ENCODE measurements at places on chromosomes 6 and 20.

DNA sequence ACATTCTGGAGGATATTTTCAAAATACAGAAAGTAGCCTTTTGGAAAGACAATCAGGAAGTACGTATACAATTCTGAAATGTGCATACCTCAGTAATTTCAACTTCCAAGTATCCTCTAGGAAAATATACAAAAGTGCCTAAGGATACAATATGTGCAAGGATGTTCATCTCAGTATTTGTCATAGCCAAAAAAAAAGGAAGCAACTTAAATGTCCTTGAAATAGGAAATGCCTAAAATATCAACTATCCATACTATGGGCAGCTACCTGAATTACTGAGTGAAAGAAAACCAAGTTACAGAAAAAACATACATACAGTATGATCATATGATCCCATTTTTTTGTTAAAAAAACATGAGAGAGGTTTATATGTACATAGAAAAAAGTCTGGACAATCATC, 1.5 kb downstream of the PPIL1 start:
- DNase-seq: no peak

- no peak for DNase-seq
These were observed 199.1 kb downstream of the COL9A1 start for GRCh38 chr6:70103798-70104197.

DNA sequence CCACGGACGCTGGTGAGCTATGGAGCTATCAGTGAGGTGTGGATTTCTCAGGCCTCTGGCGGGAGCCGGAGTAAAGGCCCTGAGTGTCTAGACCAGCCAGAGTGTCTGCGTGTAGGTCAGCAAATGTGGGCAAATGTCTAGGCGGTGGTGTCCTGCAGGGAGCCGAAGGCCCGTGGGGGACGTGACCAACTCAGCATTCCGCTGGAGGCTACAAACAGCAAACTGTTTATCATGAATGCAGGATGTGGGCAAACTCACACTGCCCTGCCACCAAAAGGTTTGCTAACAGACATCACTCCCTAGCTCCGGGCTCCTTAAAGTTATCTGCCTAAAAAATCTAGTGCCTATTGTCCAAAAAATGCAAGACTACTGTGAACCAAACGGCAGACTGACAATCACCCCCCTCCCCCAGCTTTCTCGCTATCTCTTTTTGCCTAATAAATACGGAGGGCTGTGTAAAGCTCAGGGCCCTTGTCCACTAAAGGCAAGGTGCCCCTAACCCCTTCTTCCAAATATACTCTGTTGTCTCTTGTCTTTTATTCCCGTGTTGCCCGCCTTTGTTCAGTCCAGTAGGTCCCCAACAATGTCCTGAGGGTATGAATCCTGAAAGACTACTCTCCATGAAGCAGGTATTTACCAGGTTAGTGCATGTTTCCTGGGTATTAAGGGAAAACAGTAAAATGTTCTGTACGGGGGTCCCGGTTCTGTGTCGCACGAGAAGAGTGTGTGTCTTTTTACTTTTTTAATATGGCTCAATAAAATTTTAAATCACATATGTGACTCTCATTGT, 29.0 kb upstream of the AFDN start:
- no peak for DNase-seq

DNA sequence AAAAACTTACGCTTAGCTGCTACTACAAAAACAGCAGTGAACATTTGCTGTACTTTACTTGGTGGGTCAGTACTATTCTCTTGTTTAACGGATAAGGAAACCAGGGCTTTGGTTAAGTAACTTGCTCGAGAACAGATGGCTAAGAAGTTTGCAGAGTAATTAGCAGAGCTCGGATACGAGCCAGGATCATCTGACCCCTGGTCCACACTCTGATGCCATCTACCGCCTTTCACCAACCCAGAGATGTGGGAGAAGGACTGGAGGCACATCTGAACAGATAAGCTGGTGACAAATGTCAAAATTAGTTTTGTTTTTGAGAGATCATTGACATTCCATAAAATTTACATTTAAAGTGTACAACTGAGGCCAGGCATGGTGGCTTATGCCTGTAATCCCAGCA, 18.9 kb upstream of the RPL7L1 start:
- no peak for DNase-seq

DNA sequence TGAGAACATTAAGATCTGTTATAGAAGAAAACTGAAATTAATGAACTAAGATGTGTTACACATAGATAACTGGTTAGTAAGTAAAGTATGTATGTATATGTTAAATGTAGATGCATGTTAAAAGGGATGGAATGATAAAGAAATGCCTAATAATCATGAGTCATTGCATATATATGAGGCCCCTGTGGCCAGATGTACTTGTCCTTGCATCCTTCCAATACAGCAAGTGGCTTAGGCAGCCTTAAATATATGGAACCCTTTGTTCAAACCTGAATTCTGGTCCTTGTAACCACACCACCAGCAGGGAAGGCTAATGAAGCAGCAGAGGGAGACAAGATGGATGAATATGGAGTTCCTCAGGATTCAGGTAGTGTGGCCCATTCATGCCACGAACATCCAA, 9.8 kb upstream of the AKAP7 start:
- DNase-seq: no peak
